Activated T-helper 9 cell treated with anti-CD3 and anti-CD28 coated beads, Interleukin-2, amount 50 U/mL, for 16 hours (primary cell): ENCODE measurements at places on chromosomes 3 and 15.

DNA sequence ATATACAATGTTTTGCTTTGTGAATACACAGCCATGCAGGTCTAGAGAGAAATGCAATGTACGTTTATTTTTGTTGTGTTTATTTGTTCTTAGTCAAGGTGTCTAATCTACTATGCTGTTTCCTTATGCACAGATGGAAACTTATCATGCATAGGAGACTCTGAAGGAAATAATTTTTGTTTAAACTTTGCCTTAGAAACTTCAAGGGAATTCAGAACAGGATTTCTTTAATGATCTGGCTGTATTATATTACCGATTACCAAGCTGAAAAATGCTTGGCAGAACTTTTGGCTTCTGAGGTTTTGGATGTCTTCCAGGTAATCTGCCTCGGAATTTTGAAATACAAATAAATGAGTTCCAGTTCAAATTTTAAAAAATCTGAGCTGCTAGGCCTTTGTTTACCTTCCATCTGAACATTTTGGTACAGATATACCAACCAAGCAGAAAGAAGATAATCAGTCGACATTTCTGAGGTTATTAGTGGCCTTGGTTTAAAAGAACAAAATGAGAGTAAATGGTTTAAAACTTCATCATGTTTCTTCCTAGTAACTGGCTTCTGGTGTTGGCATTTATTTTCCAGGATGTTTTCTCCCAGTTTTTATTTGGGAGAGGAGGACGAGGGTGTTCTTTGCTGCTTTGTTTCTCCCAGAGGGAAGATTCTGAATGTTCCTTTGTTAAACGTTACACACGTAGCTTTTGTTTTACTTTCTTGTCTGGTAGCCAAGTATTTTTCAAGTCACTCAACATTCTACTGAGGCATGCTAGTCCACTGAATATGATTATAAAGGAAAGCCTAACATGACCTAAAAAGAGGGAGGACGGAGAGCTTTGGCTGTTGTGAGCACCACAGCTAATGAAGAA lies 421.8 kb upstream of the TBL1XR1 start:
- DNase-seq, result no peak

DNA sequence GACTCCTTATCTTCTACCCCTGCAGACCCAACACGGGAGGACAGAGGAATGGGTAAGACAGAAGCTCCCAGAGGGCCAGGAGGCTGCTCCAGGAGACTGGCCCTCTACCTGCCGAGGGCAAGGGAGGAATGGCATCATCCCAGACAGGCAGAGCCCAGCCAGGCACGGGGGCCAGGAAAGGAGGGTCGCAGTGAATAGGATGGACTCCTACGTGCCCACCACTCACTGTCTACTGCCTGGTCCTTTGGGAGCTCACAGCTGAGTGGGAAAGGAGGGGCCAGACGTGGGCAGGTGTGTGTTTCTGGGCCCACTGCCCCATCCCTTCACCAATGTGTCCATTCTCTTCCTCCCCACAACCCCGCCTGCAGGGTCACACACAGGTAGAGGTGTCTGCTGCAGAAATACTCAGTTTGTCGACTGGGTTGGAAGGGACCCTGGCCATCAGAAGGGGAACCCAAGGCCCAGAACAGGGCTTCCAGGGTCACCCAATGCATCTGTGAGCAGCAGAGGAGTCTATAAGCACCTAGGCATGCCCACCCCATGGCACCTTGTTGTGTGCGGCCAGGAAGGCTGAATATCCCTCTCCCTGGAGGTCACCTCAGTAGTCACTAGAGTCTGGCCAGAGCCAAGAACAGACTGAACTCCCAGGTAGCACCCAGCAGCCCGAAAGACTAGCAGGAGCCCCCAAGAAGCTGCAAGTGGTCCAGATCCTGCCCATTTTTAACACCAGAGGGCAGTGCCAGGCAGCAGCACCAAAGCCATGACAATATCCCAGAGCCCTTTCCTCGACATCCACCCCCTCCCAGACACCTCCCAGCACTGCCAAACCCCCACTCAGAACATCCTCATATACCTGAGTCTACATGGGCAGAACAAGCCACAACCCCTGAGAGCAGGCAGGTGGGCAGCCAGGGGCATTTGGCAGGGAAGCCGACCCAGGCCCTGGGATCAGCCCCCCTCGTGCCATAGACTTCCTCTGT lies 24.0 kb downstream of the TKT start:
- no peak for DNase-seq

DNA sequence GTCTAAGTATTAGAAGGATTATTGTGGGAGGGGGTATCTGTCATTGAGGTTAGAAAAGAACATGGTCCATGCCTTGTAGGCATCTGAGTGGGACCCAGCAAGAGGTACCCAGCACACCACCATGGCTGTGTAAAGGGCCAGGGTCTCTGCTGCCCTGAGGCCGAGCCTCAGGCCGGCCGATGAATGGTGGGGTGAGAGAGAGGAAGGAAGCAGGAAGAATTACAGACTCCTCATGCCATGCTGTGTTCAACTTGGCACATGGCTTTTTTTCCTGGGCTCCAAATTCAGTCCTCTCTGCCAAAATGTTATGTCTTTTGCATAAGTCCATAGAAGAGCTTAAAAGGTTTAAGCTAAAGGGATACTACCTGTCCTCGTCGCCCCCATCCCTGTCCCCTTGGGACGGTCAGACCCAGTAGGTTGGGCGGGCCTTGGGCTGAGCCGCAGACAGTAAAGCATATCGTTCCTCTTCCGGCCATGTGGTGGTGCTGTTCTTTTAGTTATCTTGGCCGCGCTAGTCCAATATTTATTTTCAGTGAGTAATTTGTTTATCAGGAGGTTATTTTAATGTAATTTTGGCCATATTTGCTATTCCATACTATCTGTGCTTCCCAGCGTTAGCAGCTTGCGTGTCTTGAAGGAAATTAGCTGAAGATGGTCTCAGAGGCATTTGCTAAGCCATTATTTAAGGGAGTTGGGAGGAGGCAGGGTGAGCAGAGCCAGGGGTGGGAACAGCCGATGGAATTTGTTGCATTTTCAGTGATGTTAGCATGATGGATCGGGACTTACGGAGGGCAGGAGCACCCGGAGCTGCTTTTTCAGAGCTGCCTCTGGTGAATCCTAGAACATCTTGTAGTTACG lies 152.4 kb downstream of the AGBL1 start:
- peak; percentile 2 for DNase-seq

- no peak for DNase-seq
These were observed 11.7 kb downstream of the ABCC5 start for GRCh38 chr3:184005941-184006507.

DNA sequence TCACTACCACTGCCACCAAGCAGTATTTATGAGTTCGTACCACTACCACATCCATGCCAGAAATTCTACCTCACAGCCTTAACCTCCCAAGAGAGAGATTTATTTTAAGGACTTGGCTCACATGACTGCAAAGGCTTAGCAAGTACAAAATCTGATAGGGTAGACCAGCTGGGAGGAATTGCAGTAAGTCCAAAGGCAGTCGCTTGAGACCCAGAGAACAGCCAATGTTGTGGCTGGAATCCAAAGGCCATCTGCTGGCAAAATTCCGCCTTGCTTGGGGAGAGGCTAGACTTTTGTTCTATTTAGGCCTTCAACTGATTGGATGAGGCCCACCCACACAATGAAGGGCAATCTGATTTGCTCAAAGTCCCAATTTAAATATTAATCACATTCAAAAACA lies 101.4 kb upstream of the STT3B start:
- DNase-seq, result no peak

GRCh38 chr3:58800940-58801339 lies 134.4 kb upstream of the FAM3D start:
- DNase-seq, result no peak

- DNase-seq, result no peak
These were observed 35.7 kb downstream of the IGF2BP2 start for GRCh38 chr3:185789134-185789533.

DNA sequence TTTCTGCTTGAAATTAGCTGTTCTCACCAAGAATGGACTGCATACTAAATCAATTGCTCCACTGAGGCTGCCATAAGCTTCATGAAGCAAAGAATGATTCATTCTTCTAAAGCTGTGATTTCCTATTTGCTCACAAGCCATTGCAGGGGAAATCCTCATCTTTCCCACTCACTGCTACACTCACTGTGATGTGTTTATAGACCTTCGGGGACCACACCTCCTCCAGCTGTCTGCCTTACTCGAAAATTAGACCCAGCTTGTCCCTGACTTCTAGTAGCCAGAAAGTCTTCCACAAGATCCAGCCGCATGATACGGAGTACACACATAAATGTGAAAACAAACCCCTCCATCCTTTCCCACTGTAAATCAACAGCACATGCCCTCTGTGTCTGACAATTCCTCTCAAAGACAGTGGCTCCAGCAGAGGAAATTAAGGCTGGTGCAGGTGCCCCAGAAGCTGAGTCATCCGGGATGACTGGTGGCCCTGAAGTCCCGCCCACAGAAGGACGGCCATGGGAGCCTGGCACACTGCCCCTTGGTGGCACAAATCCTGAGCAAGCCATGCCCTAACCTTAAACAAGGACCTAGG lies 172.0 kb downstream of the STT3B start:
- no peak for DNase-seq

- DNase-seq, result no peak
These were observed 49.5 kb downstream of the CCDC12 start for GRCh38 chr3:46926871-46927717.
